ENCODE measurements at places on chromosomes 3 and 15.

- DNase-seq: no peak
Measured at GRCh38 chr3:89411201-89411600, 303.8 kb downstream of the EPHA3 start.

DNA sequence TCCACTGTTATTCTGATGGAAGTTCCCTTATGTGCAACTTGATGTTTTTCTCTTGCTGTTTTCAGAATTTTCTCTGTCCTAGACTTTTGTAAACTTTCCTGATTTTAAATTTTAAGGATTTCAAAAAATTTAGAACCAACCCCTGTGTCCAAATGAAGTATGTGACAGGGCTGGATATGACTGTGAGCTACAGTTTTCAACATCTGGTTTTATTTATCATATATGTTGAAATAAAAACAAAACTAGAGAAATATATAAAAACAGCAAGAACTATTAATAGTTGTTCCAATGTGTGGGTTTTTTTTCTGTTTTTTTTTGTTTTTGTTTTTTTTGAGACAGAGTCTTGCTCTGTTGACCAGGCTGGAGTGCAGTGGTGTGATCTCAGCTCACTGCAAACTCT is 47.4 kb upstream of the PSMD6 start:
- no peak for DNase-seq

DNA sequence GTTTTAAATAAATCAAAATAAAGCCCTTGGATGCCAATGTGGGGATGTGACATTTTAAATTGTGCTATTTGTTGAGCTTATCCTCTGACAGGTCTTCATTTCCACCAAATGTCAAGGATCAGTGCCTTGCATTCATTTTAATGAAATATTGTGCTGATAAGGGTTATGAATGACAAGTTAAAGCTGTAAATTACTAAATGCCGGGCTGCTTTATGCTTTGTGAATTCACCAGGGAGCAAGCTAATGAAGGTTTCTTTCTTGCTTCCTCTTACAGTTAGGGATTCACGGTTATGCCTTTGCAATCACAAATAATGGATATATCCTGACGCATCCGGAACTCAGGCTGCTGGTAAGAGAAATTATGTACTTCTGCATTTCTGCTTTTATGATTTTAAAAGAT is 81.7 kb downstream of the LRTM1 start:
- DNase-seq: no peak

DNA sequence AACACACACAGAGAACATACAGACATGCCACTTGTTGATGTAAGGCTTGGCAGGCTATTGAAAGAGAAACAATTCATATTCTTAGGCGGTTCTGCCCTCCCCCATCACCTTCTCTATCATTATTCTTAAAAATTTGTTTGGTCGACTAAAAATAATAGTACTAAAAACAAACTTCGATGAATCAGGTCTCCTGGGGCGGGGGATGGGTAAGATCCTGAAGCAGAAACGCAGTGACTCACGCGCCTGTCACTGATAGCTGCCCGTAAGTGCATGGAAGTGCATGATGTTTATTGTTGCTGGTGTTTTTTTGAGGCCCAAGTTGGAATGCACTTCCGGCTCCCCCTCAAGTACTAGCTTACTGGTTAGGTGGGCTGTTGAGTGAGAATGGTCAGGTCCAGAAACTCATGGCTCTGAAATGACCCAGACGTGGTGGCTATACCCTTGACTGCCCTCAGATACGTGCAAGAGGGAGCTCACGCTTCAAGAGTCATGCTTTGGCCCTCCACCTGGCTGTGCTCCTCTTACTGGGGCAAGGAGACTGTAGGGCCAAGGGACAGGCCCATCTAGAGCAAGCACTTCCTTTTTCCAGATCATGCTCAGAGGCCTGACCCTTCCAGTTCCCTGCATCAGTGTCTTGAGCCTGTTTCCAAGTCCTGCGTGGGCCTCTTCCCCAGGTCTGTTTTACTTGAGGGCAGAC is 10.9 kb downstream of the SMAD3 start:
- DNase-seq: no peak

- peak; percentile 59 for DNase-seq
Measured at GRCh38 chr15:73244333-73244732, 124.4 kb downstream of the HCN4 start.

DNA sequence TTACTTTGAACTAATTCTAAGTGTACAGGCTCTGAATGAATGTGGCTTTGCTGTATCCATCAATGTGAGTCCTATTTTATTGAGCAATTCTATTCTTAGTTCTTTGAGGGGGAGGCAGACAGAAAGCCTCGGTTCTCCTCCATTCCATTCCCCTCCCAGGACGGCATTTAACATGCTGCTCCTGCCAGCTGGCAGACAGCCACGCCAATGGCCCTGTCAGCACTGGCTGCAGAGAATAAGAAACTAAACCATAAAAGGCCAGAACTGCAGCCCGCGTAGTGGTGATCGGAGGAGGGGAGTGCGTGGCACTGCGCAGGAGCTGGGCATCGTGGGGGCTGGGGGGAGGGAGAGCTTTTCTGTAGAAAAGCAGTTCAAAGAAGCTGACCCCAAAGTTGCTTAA is 76.0 kb upstream of the HACD2 start:
- DNase-seq: no peak

DNA sequence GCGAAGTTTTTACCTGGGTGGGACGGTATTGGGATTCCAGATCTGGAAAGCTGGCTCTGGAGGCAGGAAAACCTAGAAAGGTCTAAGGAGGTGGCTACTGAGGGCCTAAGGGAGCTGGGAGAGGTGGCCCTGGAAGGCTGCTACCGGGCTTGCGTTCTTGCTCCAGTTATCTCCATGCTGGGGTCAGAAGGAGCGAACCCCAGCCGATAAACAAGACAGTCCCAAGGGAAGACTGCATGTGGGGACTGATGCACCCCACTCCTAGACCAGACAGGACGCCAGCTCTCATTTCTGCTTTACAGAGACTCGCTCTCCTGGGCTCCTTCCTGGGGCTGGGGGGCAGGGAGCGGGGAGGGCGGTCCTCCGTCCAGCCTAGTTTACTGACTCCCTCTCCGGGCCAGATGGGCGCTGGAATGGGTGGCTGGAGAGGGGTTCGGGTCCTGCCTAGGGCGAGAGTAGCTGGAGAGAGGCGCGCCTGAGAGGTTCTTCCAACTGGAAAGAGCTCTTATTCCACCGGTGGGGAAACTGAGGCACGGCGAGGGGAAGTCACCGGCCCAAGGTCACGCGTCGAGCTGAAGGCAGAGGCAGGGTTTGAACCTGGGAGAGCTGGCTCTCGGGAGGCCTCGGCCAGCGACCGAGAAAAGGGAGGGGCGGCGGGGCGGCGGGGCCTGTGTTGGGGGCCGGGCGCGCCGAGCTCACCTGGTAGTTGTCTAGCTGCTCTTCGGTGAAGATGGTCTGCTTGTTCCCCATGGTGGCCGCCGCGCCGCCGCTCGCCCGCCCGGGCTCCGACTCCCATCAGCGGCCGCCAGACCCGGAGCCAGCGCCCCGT is 565 bp downstream of the CIB2 start:
- DNase-seq: peak; percentile 34

GRCh38 chr3:1843111-1843510 is 255.6 kb upstream of the CNTN4 start:
- DNase-seq: no peak

DNA sequence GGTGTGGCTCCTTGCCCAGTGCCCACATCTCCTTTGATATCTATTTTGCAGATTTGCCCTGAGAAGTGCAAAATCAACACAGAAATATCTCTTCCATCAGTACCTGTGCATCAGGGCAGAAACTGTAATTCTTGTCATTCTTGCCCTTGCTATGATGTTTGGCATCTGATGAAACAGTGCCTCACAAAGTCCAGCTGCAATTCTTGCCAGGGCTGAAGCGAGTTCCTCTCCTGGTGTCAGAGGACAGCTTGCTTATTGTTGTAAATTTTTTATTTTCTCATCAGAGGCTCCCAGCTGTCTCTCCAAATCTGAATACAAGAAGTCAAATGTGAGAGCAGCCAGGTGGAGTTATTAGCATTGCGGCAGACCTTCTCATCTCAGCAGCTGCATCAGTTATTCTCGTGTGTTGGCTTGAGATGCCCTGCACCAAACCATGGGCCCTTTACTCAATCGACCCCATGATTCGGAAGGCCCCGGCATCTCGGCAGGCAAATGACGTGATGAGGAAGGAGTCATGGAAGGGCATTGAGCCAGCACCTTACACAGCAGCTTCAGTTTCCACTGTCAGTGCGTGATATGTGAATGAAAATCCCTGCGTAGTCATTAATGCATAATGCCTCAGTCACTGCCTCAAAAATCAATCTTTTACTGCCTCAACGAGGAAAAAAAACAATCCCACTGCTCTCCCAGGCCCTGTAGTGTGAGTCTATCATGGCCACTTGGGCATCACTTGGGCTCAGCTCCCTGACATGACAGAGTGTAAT is 93.4 kb downstream of the CCNL1 start:
- peak; percentile 39 for DNase-seq

GRCh38 chr3:195438371-195438770 is 4.4 kb downstream of the ACAP2 start:
- DNase-seq: no peak

DNA sequence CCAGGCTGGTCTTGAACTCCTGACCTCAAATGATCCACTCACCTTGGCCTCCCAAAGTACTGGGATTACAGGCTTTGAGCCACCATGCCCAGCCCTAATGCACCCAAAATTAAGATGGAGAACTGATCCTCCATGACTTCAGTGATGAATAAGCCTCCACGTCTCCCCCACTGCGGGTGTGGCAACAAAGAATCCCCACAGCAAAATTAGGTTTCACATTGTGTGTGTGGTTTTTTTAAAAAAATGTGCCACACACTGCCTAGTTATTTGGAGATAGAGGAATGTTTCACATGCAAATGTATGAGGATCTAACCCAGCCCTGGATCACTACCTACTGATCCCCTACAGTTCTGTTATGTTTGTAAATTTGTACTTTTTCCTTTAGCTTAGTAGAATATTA is 17.3 kb downstream of the HDAC11 start:
- DNase-seq: peak; percentile 30

- DNase-seq: no peak
Measured at GRCh38 chr3:183265834-183266417, 12.9 kb downstream of the B3GNT5 start.

GRCh38 chr15:57604507-57604906 is 12.8 kb downstream of the MYZAP start:
- no peak for DNase-seq

- DNase-seq: no peak
Measured at GRCh38 chr3:191070762-191071403, 128.2 kb upstream of the OSTN start.

GRCh38 chr3:67854663-67855062 is 200.3 kb upstream of the SUCLG2 start:
- DNase-seq: no peak

DNA sequence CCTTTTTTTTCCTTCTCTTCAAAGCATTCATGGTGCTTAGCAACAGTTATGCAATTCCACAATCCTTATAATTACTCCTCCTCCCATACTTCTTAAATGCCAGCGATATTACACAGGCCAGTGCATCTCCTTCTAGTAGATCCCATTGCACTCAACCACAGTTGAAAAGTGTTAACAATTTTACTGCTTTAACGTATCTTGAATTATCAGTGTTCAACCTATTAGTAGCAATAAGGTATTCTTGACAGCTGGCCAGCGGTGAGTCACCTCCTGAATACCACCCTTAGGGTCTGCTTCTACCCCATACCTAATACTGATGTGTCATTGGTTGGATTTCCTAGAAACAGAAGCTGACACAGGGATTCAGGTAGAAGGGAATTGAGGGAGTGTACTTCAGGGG is 24.0 kb upstream of the TEX9 start:
- DNase-seq: no peak

DNA sequence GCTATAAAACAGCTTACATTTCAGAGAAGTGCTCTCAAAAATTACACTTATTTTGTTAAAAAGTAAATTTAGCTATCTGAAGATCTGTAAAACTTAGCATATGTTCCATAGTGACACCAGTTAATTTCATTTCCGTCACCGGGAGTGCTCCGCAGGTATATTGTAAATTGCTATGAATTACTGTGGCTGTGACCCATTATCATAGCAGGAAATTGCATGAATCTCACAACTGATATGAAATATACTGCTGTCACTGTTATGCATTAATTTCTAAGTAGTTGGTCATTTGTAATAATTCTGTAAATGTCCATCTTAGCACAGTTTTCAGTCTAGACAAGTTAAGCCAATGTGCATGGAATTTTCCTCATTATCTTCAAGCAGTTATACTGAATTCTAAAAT is 91.2 kb downstream of the EPHA3 start:
- DNase-seq: no peak

- no peak for DNase-seq
Measured at GRCh38 chr3:22922317-22922716, 280.8 kb upstream of the UBE2E2 start.

DNA sequence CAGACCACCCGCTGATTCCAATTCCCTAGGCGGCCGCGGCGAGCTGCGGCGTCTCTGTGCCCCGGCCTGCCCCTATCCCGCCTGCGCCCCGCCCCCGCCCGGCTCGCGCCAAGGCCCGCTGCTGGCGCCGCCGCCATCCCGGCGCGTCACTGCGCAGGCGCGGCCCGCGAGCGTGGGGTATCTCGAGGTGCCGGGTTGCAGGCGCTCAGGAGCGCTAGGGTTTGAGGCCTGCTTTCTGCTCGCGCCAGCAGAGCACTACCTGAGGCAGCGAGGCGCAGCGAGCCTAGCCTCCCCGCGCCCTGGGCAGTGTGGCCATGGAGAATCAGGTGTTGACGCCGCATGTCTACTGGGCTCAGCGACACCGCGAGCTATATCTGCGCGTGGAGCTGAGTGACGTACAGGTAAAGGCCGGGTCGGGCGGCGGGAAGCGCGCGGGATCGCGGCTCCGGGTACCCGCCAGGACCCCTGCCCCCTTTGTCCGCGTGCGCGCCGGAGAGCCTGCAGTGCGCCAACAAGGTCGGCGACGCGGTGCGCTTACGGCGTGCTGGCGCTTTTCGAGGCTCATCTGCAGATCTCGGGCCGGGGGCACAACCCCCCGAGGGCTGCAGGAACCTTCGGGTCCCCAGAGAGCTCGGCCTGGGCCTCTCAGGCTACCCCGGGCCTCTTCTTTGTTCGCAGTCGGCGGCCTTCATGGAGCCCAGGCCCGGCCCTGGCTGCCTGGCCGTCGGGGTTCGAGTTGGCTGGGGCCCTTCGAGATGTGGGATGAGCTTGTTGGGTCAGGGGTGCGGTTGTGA is at the start of gene HACD3:
Gene HACD3 (plus strand): TSS at position 146 of the 794 bp plus-strand sequence. CDS start 169 bp downstream, at position 315.
- peak; percentile 97 for DNase-seq

All from RPMI8226 (cell line).